ENCODE measurements at places on chromosomes 2 and 18.
A peak's percentile ranks its signal among the peaks of the same experiment; 100 is the strongest.

DNA sequence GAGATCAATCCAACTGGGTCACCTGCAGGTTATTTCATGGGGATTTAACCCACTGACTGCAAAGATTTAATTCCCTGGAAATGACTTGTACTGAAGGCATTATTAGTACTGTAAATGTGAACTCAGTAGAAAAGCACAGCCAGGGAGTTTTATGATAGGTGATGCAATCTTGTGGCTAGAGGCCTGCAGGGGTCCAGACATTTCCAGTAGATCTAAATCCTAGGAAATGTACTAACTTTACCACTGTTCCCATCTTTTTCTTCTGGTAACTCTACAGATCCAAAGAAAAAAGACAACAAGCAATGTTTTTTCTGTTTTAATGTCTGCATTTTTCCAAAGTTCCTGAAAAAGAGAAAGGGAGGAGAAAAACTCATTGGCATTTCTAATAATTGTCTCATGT, 500.1 kb downstream of the ARHGAP15 start:
- DNase-seq, result peak; percentile 54

GRCh38 chr18:7754258-7754657, 187.1 kb downstream of the PTPRM start:
- DNase-seq, result no peak

DNA sequence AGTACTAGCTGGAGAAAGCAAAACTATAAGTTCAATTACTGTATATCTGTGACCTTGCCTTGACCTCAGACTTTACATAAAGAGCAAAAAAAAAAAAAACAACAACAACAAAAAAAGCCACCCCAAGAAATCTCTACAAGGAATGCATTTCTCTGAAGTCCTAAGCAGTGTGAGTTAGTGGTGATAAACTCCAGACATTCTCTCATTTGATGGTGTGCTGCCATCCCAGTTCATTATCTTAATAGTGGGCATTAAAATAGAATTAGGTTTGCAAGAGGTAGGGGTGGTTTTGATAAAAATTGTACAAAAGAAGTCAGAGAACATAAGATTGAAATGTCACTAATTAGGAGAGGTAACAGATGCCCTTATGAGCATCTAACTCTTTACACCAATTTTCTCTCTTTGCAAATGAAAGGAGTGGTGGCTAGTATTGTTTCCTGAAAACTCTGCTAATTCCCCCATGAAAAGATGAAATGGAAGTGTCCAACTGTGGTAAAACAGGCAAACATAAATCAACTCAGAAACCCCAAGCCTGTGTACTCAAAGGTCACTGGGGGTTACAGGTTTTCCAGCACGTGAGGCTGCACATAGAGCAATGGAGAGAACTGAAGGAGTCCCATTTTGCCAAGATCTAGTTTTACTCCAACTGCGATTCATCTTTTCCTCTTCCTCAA, 131.9 kb downstream of the MEIS1 start:
- DNase-seq, result no peak

- DNase-seq, result peak; percentile 45
These were observed 49.0 kb downstream of the MAP2 start for GRCh38 chr2:209472871-209473270.

GRCh38 chr2:194054313-194054712, 1602.7 kb upstream of the SLC39A10 start:
- no peak for DNase-seq

- no peak for DNase-seq
These were observed 959.6 kb downstream of the SLC4A3 start for GRCh38 chr2:220586980-220587530.

DNA sequence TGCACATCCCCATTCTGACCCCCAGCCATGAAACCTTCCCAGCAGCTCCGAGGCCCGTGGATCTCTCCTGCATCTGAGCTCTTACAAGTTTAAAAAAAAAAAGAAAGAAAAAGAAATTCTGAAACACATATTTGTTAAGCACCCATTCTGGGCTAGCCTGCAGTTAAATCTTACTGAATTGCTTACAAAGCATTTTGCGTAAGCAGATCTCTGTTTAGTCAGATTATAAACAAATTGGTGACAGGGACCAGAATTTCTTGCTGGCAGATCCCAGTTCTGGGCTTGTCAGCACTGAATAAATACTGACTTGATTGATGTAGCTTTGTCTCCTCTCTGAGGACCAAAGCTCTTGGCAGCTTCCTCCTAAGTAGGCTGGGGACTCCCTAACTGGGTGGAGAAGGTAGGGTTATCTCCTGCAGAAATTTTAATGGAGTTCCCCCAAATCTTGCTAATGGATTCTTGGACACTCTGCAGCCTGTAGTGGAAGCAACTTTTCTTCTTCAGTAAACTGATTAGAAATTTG, 160.9 kb downstream of the MIB1 start:
- DNase-seq, result no peak

- peak; percentile 81 for DNase-seq
These were observed 918 bp upstream of the NABP1 start for GRCh38 chr2:191676790-191677645.

DNA sequence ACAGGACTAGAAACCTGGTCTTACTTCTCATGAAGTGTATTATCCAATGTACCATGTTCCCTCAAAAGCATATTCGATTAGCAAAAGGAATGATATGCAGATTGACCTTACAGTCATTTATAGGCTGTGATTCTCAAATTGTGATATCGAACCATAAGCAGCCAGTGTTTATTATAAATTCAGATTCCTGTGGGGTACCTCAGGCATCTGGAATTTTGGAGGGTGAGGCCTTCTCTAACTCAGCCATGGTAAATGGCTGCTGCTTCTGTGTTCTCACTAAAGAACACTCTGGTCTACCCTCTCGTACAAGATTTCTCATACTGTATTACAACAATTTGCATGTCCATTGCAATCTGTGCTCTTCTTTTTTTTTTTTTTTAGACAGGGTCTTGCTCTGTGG, 84.5 kb downstream of the PRPF40A start:
- no peak for DNase-seq

- no peak for DNase-seq
These were observed 8.9 kb upstream of the REL start for GRCh38 chr2:60872510-60872928.

GRCh38 chr2:162768656-162769055, 69.9 kb downstream of the KCNH7 start:
- DNase-seq, result no peak

GRCh38 chr18:76349067-76349715, 145.9 kb downstream of the ZNF516 start:
- DNase-seq, result peak; percentile 66

DNA sequence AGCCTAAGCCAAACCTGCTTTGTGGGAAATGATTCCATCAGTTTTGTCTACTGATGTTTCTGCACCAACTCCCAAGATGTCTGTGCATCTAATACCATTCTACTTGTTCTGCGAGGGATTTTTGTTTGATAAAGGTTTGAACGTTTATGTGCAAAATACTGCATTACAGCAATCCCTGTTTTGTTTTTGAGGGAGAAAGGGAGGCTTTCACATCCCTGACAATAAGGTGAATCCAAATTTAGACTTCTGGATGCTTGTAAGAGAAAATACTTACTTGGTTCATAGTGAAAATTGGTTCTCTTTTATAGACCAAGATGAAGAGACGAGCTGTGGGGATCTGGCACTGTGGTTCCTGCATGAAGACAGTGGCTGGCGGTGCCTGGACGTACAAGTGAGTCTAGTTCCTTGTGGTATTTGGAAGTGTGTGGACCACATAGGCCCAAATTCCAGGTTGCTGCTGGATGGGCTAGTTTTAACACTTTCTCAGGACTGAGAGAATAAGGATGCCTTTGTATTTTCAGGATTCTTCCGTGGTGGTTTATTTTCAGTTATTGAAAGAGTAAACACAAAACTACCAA, 1.1 kb downstream of the RPL37A start:
- no peak for DNase-seq

DNA sequence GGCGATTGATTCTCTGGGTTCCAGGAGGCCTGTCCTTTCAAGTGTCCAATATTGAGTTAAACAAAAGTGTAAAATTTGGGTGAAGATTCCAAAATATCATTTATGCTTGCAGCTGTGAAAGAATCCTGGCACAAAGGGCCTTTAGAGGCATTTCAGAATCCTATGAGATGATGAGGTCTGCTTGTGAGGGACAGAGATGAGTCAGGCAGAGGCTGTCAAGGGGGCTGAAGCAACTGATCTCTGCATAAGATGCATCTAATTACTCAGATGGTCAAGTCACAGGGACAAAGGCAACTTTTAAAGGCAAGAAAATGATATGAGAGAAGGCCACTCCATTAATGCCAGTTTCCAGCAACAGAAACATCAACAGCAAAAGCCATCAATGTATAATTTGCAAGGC, 78.8 kb downstream of the FHOD3 start:
- peak; percentile 33 for DNase-seq

DNA sequence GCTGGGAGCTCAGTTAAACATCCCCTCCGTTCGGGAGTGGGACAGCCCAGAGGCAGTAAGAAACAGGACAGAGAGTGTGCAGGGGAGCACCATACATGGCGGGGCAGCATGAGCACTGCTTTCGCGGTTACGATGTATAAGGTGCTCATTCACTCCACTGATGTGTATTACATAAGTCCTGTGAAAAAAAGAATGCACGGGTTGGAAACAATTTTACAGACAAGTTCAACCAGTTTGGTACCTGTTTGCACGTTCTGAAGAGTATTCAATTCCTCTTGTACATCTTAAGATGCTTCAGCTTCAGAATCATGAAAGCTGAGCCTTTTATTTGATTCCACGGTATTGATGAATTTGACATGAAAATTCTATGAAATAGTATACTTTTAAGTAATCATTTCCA, 97.8 kb upstream of the NETO1 start:
- DNase-seq, result no peak

- no peak for DNase-seq
These were observed 102.1 kb downstream of the SMAD7 start for GRCh38 chr18:48848641-48849143.

DNA sequence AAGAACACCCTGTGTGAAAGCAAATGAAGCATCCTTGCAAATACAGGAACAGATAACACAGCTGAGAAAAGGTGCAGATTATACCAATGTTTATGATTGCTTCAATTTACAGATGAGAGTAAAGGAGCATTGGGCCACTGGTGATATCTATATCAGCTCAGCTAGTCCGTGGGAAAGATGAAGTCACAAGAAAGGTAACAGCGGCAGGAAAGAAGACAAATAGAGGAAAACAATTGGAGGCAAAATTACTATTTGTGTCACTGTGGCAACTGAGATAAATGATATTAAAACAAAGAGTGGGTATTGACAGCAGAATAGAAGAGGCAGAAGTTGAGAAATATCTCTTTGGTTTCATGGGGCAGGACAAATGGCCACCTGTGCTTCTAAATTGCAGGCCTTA, 121.2 kb upstream of the CAVIN2 start:
- DNase-seq, result no peak

- DNase-seq, result no peak
These were observed 7.0 kb downstream of the TTC39C start for GRCh38 chr18:24021505-24021904.

DNA sequence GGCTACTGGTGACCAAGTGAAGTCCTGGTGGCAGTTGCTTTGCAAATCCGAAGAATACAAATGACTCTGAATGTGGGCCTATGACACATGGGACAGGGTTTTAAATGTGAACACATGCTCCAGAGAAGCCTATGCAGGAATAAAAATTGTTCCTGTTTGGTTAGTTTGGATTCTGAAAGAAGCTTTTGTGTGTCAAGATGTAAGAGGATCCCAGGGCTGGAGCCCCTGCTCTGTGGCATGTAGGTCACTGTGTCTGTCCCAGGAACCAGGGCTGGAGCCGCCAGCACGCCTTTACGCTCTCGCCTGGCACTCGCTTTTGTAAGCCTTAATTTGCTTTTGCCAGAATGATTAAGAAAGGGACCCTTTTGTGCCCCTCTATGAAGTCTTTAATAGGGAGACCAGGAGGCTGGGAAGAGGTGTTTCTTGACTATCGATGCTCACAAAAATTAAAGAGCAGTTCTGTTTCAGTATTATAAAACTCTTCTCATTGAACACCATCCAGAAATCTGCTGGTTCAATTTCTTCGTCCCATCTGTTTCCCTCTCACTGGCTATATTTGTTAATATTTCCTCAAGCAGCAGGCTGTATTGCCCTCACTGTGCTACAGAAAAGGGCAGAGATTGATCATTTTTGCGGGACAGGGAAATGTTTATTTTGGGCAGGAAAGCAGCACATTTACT, 532.7 kb upstream of the POU3F3 start:
- no peak for DNase-seq

DNA sequence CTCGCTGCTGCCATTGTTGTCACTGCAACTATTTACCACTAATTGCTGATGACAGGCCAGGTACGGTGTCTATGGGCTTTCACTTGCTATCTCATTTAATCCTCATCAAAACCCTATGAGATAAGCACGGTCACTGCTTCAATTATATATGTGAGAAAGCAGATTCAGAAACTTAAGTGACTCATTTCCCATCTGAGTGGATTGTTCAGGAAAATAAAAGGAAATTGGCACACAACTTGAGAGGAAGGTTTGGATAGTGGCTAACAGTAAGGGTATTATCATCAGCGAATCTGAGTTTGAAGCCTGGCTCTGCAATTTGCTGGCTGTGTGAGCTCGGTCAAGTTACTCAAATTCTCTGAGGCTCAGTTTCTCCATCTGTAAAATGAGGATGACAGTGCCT, 196.0 kb downstream of the KCNS3 start:
- DNase-seq, result peak; percentile 6

DNA sequence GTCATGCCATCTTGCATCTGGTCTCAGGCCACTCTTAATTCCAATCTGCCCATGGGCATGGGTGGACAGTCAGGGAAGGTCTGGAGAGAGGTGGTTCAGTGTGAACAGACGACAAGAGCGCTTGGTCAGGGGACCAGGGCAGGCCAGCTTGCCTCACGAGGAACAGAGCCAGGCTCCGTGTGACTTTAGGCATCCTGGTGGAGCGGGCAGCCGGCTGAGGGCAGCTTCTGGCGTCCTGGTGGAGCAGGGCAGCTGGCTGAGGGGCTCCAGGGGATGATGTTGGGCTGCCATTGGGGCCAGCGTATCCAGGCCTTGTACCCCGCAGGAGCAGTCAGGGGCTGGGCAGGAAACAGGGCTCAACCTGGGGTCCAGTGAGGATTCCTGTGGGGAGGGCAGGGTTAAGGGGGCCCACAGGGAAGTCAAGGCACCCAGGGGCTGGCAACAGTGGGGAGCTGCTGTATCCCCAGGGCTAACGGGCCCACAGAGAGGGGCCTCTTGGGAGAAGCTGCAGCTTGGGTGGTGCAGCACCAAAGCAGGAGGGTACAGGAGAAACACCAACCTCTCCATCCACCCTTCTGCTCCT, 197.9 kb upstream of the TWIST2 start:
- DNase-seq, result no peak

GRCh38 chr2:182628916-182629315, 87.1 kb upstream of the DNAJC10 start:
- no peak for DNase-seq

- DNase-seq, result peak; percentile 6
These were observed 169.4 kb downstream of the PLCL1 start for GRCh38 chr2:197973772-197974171.

GRCh38 chr2:168718622-168719021, 83.8 kb upstream of the NOSTRIN start:
- DNase-seq, result no peak

DNA sequence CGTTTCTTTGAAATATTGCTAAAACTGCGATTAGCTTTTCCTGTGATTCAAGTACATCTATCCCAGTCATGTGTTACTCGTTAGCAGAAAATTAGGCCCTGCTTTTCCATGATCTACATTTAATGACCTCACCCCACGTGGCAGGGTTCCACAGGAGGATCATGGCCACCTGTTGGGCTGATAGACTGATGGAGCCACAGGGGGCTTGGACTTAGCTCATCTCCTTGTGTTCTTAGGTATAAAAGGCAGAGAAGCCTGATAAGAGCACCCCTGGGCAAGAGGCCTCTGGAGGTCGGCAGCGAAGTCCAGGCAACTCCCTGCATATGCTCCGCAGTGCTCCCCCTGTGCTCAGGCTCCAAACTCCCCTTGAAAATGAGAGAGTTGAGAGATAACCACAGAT, 12.9 kb downstream of the FZD7 start:
- no peak for DNase-seq

- no peak for DNase-seq
These were observed 73.7 kb downstream of the CTIF start for GRCh38 chr18:48612511-48612910.
